Lower lobe of right lung (tissue), 2 donors: ENCODE measurements at places on chromosomes 6 and 20.

- DNase-seq, result no peak
These were observed 12.0 kb upstream of the MAPRE1 start for GRCh38 chr20:32807706-32808105.

DNA sequence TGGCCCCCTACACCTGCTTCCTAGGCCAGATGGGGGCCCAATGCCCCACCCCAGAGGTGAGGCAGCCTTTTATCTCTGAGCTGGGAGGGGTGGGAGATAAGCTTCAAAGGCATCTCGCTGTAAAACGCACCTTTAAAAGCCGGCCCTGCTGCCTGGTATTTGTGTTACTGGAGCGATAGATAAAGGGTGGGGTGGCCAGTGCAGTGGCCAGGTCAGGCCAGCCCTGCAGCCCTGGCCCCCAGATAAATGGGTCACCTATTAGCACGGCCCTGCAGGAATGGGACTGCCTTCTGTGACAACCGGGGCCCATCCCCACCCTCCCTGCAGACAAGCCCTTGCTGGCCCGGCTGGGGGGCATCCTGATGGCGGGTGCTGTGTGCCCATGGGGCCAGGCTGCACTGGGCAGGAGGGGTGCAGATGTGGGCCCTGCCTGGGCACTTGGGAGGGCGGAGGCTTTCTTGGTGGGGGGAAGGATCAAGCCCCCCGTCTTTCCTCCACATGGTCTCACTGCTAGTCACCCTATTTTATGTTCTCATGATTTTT, 3.0 kb upstream of the RBBP8NL start:
- no peak for DNase-seq

GRCh38 chr20:39736434-39737327, 774.5 kb downstream of the DHX35 start:
- DNase-seq, result no peak

DNA sequence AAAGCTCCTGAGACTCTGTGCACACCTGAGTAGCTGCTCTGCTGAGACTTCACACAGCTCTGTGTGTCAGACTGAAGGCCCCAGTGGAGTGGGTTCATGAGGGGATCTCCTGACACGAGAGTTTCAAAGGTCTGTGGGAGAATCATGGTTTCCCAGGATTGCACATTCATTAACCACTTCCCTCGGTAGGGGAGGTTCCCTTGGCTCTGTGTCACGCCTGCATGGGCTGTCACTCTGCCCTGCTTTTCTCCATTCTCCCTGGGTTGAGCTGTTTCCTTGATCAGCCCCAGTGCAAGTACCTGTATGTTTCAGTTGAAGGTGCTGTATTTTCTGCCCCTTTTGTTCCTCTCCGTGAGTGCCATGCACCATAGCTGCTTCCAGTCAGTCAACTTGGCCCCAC, 236.9 kb downstream of the EPM2A start:
- DNase-seq, result no peak

- DNase-seq, result no peak
These were observed 159.5 kb downstream of the DLL1 start for GRCh38 chr6:170131351-170131750.

DNA sequence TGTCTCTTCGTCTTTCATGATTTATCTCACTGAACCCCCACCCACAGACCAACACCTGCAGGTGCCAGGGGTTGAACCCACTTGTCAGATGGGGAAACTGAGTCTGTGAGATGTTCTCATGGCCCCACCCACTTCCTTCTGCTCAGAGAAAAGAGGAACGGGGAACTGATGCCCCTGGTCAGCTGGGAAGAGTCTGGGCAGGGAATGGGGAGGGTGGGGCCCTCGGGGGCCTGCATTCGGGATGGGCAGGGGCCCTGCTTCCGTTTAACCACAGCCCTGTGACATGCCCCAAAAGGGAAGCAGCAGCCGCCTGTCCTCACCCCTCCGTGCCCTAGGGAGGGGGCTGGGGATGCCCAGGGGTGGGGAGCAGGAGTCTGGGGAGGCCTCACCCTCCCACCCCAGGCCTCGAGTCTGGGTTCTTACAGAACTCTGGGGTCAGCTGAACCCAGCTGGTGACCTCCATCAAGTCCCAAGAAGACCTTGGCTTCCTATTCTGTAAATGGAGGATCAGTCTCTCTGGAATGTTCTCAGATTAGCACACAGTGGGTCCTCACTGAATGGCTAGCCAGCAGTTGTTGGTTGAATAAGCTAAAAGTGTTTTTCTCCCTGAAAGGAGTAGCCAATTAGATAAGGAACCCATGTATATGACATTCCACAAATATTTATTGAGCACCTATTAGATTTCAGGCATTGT, 81.5 kb downstream of the CEBPB start:
- peak; percentile 85 for DNase-seq

GRCh38 chr6:48869595-48869994, 593.5 kb downstream of the MMUT start:
- no peak for DNase-seq

DNA sequence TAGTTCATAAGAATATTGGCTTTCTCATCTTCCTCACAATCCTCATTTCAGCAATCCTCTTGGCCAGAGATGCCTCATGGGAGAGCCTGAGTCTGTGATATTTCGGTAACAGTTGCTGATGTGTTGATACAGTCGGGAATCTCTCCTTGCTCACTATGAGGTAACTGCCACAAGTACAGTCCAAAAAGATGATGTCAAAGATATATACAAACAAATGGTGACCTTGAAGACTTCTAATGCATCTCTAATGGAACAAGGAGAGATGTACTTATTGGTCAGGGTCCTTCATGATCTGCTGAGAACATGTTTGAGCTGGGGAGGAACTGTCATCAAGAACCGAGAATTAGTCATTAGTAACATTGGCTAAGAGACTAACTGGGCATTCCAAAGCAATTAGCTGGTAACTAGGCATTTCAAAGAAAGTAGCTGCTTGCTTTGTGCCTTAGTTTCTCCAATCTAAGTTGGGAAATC, 56.1 kb downstream of the FILIP1 start:
- DNase-seq, result no peak

- DNase-seq, result peak; percentile 76
These were observed 29.1 kb upstream of the SERPINB9 start for GRCh38 chr6:2931970-2932748.

GRCh38 chr20:56348305-56348693, 10.5 kb upstream of the FAM210B start:
- no peak for DNase-seq

DNA sequence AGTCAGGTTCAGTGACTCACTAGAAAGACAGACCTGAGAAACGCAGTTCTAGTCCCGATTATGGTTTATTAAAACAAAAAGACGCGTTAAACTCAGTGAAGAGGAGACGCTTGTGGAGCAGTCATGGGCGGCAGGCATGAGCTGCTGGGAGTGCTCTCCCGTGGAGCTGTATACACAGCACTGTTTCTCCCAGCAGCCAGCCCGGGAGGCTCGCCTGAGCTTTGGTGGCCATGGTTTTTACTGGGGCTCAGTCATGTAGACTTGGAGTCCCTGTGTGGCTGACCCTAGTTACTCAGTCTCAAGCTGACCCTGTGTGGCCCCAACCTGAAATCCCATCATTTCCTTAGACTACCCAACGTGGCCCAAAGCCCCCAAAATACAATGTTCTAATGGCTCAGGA, 41.2 kb upstream of the BHLHE23 start:
- peak; percentile 10 for DNase-seq

DNA sequence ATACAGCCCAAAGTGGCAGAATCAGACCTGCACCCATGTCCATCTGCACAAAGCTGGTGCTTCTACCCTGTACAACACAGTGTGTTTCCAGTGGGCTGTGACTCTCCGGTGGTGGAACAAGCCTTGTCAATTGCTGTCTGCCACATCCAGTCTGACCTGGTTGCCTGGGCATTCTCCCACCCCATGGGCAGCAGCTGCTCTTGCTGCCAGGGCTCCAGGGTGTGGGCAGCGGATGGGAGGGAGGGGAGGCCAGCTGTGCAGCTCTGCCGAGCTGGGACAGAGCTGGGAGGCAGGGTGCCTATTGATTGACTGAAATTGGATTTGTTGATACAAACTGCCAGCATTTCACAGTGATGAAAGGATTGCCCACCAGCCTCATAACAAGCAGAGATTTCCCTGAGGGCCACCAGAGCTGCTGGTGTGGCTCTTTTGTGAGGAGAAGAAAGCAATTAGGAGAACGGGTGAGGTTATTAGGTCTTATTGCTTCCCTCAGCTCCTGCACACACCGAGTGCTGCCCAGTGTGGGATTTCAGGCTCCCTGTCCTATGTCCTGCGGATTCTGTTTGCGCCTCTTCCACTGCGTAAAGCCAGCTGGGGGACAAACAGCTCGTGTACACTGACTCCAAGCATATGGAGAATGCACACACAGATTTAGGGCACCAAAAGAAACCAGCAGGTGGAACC, 150.8 kb downstream of the NRN1 start:
- DNase-seq, result no peak

DNA sequence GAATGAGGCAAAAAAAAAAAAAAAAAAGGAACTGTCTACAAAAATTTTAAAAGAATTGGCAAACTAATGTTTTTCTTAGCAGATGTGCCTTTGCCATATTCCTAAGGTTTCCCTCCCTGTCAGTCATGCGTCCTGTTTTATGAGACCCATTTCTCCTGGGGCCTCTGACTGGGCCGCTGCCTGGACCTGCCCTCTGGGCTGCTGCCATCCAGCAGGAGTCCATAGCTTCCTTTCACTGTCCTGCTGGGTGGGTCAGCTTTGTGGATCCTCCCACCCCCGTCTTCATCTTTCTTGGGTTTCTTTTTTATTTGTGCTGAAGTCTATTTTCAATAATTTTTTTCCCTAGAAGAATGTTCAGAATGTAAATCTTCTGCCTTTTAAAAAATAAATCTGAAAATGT, 110.8 kb upstream of the SCP2D1 start:
- DNase-seq, result no peak

GRCh38 chr6:82331031-82331773, 32.4 kb upstream of the TPBG start:
- DNase-seq, result no peak

DNA sequence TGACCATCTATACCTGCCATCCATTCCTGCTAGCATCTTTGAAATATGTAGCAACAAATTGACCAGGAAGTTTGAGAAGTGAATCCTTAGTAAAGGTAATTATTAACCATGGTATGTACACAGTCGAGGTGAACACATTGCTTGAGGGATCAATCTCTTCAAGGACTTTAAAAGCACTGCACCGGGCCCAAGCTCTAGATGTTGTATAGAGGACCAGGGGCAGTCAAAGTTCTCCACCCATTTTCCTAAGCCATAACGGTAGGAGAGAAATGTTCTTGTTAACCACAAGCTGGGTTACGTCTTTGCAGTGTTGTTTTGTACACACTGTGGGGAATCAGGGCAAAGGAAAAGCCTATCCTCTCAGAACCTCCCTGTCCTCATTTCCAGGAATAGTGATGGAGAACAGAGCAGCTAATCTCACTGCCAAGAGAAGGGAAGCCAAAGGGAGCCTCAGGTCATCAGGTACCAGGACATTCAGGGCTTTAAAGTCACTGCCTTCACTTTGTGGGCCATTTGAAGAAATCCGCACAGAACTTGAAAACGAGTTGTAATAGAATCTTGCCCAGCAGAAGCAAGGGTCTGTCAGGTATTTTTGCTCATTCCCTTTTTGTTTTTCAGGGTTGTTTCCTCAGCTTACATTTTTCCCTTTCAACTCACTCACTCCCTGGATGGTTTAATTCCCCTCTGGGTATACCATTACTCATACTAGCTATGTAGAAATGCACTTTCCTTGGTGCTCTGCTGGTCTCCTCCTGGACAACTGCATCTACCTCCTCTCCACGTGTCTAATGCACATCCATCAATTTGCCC, 5.3 kb upstream of the PM20D2 start:
- DNase-seq, result no peak

DNA sequence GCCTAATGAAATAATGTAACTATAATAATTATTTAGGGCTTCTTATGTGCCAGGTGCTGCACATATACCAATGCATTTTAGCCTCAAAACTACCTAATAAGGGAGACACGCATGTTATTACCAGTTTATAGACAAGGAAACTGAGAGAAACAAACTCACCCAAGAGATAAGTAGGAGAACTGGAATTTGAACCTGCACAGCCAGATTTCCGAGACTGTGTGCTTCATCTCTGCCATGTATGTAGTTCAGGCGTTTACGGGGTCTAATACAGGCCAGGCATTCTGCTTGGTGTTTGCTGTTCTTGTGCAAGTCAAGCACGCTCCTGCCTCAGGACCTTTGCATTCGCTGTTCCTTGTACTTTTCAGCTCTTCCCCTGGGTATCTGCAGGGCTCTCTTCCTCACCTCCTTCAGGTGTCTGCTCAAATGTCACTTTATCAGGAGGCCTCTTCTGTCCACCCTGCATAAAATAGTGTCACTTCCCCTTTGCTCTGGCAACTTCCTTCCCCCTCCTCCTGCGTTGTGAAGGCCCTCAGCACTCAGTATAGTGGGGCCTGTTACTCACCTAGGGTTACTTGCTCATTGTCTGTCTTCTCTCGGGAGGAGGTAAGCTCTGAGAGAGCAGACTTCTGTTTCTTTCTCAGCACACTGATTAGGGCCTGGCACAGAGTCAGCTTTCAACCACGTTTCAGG, 6.1 kb upstream of the NSFL1C start:
- DNase-seq, result no peak

- DNase-seq, result no peak
These were observed 324.2 kb upstream of the CITED2 start for GRCh38 chr6:139698526-139699176.

DNA sequence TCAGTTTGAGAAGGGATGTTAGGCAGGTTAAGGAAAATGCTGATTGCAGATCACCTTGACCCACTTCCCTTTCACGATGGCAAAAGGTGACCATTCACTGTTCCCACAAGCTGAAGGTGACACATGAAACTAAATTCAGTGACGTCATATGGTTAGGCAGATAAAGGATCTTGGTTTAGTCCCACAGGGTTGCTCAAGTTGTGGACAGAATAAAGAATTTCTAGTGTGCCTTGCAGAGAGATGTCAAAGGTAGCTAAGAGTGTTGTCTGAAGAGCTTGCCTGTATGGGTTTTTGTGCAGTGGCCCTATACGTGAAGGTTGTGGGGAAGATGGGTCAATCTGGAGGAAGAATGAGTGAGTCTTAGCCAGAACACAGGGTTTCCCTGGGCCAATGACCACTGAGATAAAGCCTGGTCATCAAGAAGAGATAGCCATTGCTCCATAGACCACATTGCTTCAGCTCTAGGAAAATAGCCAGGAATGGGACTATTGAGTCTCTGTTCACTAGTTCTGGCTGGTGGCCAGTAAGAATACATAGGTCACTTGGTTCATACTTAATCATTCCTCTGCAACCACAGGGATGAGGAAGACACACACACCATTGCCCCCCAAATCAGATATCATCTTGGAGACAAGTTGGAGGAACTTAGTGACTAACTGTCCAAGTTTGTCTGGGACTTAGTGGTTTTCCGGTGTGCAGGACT, 148.5 kb upstream of the ATXN1 start:
- DNase-seq, result no peak

- no peak for DNase-seq
These were observed 242.5 kb downstream of the PACRG start for GRCh38 chr6:162970246-162970645.

- no peak for DNase-seq
These were observed 163.9 kb upstream of the CITED2 start for GRCh38 chr6:139538366-139538765.

GRCh38 chr20:64027981-64028685, 7.8 kb upstream of the C20orf204 start:
- no peak for DNase-seq
